ENCODE measurements at places on chromosomes 11 and 22.

- DNase-seq = no peak
Measured at GRCh38 chr11:9688716-9689511, 25.0 kb downstream of the SWAP70 start.

DNA sequence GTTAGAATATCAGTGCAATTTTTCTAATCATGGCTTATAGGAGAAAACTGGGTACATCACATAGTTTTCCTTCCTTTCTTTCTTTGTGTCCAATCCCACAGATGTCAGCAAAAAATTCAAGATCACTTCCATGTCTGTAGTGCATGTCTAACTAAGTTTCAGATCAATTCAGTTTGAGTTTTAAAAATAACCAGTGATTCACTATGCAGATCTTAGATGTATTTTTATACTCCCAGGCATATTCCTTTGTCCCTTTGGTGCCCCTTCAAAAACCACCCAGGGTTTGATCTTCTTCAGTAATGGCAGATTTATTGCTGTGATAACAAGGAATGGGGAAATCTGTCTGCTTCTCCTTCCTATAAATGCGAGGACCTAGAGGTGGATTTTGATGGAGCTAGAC, 915.6 kb downstream of the METTL15 start:
- DNase-seq = no peak

DNA sequence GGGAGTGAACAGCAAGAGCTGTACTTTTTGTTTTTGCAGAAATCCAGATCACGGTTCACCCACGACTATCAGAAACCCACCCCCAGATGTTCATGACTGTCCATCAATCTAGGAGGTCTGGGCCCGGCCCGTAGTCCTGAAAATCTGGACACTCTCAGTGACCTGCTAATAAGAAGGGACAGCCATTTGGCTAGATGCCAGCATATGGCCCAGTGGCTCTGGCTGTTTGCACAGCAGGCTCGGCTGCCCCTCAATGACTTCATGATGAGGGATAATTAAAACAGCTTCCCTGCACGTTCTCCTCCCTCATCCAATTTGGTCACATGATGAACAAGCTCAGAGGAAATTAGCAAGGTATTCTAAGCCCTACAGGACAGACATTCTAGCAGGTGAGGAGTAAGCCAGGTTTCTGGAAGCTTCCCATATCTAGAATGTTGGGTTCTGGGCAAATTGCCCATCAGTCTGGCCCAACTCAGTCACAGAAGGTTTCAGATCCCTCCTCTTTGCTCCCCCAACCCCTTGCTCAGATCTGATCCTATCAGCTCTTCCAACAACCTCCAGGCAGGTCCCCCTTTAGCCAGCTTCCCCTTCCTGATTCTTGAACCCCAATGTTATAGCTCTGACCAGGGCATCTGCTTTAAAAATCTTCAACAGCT, 397.3 kb downstream of the SHANK2 start:
- DNase-seq = peak; percentile 6

GRCh38 chr22:37913233-37913721, 7.2 kb downstream of the MICALL1 start:
- DNase-seq = no peak

GRCh38 chr11:83116015-83116641, 40.8 kb upstream of the PCF11 start:
- DNase-seq = no peak

GRCh38 chr11:7665473-7666291, 7.6 kb downstream of the CYB5R2 start:
- peak; percentile 78 for DNase-seq

GRCh38 chr11:27287205-27287604, 75.8 kb downstream of the CCDC34 start:
- DNase-seq = no peak

DNA sequence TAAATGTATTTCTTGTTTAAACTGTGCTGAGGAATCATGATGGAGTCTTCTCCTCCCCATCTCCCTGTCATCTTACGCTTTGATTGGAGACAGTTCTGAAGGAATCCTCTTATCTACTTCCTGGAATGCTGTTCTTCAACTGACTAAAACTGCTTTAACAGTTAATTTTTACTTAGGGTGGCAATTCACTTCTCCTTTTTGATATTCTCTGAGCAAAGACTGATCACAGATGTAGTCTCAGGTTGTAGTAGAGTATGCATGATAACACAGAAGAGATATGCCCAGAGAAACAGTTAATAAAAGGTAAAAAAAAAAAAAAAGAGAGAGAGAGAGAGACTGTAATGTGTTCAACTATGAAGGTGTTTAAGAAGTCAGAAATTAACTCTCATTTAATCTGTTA, 1.4 kb upstream of the CASP5 start:
- no peak for DNase-seq

GRCh38 chr22:27876684-27877083, 42.4 kb downstream of the PITPNB start:
- no peak for DNase-seq
